Activated CD8-positive, alpha-beta T cell treated with anti-CD3 and anti-CD28 coated beads, Interleukin-2, amount 10 ng/mL, durations not matched to agents 7 days and 5 days (primary cell): ENCODE measurements at places on chromosomes 4 and X. TPM values are rescaled to one million over a fixed set of nuclear protein-coding genes. Genes with fewer than 3 reads are reported as not detected.

DNA sequence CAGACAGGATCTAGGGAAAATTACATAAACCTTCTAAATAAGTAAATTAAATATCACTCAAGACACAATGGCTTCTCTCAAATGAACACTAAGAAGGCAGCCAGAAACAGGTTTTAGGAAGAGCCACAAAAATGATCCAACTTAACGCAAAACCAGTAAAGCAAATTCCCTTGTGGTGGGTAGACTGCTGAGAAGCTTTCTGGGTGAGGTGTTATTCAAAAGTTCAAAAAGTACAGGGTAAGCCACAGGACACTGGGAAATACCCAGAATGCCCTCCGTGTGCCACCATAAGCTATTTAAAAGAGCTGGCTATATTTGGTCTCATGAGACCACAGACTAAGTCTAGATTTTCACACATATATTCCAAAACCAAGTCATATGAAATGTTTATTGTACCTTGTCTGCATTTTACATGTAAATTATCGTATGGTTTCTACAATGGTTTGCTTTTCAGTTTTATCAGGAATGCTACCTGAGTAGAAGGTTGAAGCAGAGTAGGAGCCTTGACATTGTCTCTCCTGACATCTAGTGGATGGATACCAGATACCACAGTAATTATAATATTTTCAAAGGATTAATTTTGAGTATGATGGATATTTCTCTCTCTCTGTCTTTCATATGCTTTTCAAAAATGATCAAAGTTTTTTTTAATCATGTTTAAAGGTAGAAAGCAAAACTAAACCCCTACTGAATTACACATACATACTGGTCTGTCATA lies 109.3 kb upstream of the KLHL13 start:
- DNase-seq, result no peak

GRCh38 chrX:38718311-38718710 lies 82.9 kb upstream of the MID1IP1 start:
- DNase-seq, result no peak

DNA sequence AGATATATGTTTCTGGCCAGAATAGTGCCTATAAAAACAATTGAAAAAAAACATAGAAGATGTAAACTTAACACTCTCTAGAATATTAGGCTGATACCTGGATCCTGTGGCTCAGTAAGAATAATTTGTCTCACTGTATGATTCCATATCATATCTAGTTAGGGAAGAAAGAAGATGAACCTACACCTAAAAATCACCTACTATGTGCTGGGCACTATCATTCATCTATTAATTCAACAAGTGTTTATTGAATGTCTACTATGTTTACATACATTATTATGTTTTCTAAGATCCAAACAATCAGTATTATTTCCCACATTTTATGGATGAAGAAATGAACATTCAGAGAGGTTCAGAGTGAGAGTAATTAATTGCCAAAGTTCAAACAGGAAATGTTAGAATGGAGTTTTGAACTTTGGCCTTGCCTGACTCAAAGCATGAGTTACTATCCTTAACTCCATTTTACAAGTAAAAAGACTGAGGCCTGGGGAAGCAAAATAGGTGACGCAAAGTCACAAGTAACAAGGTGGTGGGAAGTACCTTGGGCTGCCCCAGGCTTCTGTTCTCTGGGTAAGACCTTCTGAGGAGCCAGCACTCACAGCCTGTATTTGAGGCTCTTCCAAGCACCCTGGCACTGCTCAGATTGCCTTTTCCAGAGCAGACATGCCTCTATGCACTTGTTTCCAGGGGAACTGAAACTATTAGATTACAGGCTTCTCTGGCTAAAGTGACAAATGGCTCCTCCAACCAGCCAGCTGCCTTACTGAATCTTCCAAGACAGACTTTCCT lies 111.1 kb upstream of the ACSL4 start:
- DNase-seq, result no peak

DNA sequence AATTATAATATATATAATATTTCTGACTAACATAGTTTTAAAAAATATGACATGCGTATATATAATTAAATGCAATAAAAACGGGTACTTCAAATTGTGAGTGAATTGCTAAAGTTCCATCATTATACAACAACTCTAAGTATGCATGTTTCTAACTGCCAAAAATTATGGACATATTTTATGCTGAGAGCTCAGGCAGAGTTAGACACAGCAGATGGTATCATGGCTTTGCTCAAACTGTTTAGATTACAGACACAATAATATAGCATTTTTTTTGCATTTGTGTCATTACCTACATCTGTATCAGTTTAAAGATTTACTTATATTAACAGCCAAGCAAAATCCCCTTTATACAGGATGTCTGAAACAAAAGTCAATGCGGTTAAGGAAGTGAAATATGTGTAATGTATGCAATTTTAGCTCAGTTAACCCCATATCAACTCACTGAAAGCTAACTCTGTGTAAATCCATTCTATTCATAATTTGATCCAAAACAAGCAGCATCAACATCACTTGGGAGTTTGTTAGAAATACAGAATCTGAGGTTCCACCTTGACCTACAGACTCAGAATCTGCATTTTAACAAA lies 119.1 kb upstream of the CNKSR2 start:
- DNase-seq, result no peak

DNA sequence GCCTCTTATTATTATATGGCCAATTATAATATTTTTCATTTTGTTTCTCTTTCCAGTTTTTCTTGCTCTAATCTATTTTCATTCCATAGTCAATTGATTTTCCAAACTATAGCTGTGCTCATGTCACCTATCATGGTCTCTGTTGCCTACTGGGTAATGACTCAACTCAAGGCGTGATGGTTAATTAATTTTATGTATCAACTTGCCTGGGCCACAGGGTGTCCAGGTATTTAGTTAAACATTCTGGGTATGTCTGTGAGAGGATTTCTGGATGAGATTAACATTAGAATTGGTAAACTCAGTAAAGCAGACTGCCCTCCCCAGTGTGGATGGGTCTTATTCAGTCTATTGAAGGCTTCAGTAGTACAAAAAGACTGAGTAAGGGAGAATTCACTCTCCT lies 9.9 kb downstream of the FHIP1A start:
- no peak for DNase-seq

ADGRL3 gene
- total RNA-seq, result not detected

DNA sequence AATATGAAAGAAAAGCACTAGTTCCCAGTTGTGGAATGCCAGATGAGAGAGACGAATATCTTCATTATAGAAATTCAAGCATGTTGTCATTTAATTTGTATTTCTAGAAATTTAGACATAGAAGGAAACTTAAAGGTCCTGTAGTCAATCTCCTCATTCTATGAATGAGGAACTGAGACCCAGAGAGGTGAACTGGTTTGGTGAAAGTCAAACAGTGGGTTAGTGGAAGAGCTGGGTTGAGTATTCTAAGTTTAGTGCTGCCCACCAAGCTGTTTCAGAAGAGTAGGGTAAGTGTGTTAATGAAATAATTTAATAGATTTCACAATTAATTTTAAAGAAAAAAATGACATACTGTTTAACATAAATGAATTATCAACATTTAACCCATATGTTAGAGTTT lies 655.2 kb downstream of the FAM133A start:
- no peak for DNase-seq

- DNase-seq, result no peak
Measured at GRCh38 chrX:28988246-28988645, 401.0 kb downstream of the IL1RAPL1 start.

GRCh38 chrX:107626481-107626880 lies 1.8 kb upstream of the PRPS1 start:
- no peak for DNase-seq

DNA sequence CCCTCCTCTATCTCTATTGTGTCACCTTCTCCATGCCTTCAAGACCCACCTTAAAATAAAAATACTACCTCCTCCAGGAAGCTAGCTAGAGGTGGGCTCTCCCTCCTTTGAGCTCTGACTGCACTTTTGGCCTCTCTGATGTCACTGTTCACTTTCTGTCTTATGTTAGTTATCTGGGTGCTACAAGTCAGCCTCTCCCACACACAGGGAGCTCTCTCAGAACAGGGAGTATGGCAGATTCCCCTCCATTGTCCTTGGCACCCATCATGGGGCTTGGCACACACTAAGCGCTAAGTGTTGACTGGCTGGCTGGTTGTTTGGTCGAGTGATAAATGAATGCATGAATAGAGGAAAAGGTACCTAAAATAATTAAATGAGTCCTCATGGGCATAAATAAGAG lies 21.2 kb upstream of the KDM5C start:
- DNase-seq, result no peak

GRCh38 chr4:16085822-16086221 lies 2.0 kb upstream of the PROM1 start:
- no peak for DNase-seq

DNA sequence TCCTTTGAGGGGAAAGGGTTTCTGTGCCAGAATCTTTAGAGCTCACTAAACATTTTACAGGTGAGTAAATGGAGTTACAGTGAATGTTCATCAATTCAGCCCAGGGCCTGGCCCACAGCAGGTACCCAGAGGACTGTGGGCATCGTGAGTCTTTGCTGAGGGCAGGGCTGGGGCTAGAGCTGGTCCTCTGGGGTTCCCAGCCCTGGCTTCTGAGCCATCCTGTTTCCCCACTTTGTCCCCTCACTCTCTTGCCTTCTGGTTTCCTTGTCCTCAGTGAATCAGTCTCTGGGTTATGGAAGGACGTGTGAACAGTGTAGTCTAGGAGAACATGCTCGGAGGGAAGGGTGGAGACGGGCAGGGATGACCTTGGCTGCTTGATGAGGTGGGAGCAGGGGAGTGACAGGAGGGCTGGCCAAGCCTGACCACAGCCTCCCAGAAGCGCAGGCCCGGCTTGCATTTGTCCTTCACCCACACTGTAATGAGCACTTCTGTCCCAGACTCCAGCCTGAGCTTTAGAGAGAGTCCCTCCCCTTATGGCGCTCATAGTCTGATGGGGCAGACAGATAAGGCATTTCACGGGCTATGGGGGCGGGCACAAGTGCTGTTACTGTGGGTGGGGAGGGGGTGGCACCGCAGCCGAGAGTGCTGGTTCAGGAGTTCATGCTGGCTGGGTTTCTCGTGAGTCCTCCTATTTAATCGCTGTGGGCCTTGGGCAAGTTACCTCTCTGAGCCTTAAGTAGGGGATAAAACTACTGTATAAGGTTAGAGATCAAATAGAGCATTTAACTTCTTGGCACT lies 17.3 kb downstream of the TBC1D14 start:
- DNase-seq, result peak; percentile 72

DNA sequence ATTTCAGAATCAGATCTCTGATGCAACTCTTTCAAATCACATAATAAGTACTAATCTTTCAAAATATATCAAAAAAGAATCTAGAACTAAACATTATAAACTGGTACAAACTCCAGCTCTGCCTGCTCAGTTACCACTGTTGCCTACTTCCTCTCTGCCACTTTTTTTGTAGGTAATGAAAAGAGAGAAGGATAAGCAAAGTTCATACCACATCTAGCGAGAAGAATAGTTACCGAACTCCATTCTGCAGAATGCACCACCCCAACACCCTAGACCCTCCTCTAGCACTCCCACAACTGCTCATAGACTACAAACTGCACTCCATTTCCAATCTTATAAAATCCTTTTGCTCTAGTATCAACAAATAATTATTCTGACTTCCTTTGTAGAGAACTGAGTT lies 19.7 kb upstream of the LRBA start:
- DNase-seq, result no peak

CORIN gene
- total RNA-seq, result not detected

- no peak for DNase-seq
Measured at GRCh38 chr4:56186808-56187523, 200.3 kb downstream of the AASDH start.

GRCh38 chr4:152981278-152981677 lies 45.2 kb downstream of the FHDC1 start:
- no peak for DNase-seq

DNA sequence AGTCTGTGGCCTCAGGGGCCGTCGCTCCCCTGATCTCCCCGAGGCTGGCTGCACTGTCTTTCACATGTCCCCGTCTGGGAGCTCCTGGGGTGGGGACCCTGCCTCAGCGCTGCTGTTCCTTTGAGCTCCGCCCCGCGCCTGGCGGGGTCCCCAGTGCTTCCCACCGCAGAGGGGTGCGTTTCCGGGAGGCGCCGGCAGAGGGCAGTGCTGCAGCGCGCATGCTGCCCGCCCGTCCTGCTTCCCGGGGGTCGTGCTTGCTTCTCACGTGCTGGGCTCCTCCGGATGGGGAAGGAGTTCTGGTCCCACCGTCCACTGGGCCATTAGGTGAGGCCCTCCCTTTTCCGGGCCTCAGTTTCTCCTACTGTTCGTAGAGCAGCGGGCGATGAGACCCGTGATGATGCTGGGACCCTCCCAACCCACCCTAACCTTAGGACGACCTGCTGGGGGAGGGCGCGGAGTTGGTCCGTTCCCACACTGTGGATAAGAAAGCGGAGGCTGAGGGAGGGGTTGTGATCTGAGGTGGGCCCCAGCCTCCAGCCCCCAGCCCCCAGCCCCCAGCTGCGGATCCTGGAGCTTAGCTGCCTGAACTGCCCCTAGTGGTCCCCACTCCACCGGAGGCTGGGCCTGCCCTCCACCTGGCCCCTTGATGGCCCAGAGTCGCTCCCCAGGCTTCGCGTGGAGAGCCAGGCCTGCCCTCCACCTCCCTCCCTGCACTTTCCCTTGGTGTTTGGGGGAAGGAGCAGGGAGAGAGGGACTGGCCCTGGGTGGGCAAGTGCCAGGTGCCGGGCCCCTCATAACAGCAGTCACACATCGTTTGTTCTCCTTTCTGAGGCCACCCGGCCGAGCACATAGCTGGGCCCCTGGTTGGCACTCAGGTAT lies 15.3 kb downstream of the CPZ start:
- DNase-seq, result peak; percentile 33

GRCh38 chr4:80412322-80412721 lies 76.8 kb downstream of the CFAP299 start:
- no peak for DNase-seq

TRAPPC2 gene
- 23.2 TPM for total RNA-seq

DNA sequence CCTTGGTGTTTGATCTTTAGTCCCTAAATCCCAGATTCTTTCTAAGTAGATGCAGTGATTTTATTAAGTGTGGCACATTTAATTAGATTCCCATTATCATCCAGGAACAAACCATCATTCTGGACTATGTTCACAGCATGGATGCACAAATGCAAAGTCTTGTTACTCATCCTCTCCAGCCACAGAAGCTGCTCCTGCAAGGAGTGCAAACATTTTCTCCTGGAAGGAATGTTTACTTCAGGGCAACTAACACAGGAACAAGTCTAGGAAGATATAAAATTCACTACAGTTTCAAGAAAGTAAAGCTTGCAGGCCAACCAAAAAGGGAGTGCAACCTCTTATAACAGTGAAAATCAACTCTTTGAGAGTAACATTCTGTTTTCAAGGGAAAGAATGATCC lies 106.0 kb downstream of the IQCM start:
- DNase-seq, result no peak

DNA sequence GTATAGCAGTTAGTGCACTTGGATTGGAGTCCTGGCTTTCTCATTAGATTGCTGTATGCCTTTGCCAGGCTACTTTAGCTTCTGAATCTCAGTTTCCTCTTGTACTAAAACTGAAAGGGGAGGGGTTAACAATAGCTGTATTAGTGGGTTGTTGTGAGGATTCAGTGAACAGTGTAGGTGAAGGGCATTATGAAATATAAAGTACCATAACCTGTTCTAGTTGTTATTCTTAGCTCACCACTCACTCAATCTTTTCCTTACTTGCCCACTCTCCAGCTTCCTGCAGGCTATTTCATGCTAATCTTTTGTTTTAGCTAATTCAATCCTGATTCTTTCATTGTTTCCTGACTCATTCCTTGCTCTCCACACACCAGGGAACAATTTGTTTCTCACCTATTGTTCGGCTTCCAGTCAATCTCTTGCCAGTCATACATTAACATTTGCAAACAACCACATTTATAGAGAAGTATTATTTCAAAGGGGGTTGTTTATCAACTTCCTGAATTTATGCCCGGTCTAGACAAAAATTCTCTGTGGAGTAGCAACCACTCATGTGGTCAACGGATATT lies 50.6 kb upstream of the EDA start:
- DNase-seq, result no peak
